ENCODE measurements at places on chromosomes 4 and X.

GRCh38 chrX:112627206-112627605 lies 52.5 kb downstream of the LHFPL1 start:
- DNase-seq: no peak

- no peak for DNase-seq
These were observed 299.9 kb downstream of the ASMT start for GRCh38 chrX:1914606-1915365.

GRCh38 chrX:134484039-134484438 lies 24.1 kb downstream of the HPRT1 start:
- peak; percentile 42 for DNase-seq

- no peak for DNase-seq
These were observed 112.3 kb upstream of the BCOR start for GRCh38 chrX:40209951-40210617.

GRCh38 chr4:41207291-41207831 lies 7.0 kb downstream of the APBB2 start:
- DNase-seq: no peak

- DNase-seq: no peak
These were observed 205.0 kb upstream of the HAND2 start for GRCh38 chr4:173735049-173735448.

DNA sequence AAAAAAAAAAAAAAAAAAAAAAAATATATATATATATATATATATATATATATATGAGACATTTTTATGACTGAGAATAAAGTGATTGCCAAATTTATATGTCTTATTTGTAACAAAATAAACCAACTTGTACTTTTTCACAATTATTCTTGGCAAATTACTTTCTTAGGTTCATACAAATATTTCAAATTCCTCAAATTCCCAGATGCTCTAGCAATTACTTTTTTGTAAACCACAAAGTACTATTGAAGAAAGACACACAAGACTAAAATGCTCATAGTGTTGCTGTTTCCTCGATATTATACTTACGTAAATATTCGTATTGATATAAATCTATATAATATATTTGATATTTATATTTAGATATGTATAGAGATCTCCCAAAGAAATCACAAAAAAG lies 390.0 kb downstream of the FAT4 start:
- DNase-seq: no peak

- peak; percentile 28 for DNase-seq
These were observed 21.2 kb upstream of the GLRA2 start for GRCh38 chrX:14508025-14508690.

DNA sequence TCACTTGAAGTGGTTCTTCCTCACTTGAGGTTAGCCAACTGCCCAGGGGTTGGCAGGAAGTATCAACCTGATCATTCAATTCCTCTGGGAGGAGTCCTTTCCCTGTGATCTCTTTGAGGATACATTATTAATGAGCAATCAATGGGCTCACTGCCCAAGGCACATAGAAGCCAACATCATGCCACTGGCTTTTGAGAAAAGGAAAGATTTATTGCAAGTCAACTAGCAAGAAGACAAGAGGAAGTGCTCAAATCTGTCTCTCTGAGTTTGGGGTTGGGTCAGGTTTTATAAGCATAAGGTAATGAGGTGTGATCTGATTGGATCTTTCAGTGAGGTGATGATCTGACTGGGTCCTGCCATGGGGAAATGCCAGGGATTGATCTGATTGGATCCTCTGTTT lies 39.6 kb downstream of the FGFBP1 start:
- DNase-seq: no peak

- DNase-seq: no peak
These were observed 70.5 kb downstream of the SLC9A6 start for GRCh38 chrX:136055651-136056221.

- no peak for DNase-seq
These were observed 1056.7 kb downstream of the PCDH19 start for GRCh38 chrX:99353412-99353811.

GRCh38 chrX:67574696-67575095 lies 30.9 kb downstream of the AR start:
- DNase-seq: no peak

GRCh38 chrX:112826023-112826422 lies 14.6 kb downstream of the AMOT start:
- DNase-seq: no peak

DNA sequence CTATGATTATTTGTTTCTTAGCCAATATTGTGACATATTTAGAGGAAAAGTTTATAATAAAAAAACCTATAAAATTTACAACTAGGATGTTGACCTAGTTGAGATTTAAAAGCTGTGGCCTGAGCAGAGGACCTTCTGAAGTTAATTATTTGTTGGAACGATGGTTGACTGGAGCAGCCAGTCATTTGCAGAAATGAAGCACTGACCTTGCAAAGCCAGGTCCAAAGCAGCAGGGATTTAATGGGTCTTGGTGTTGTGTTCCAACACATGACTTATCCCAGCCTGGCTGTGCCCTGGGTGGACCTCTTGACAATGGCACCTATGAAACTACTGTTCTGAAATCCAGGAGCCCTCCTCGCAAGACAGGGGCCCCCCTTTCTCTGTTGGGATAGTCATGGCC lies 235.2 kb downstream of the FRAS1 start:
- DNase-seq: no peak
